ENCODE measurements at places on chromosomes 11 and 22. TPM values are rescaled to one million over a fixed set of nuclear protein-coding genes. Genes with fewer than 3 reads are reported as not detected.

GPR83 gene
- total RNA-seq: not detected

OR8B3 gene
- total RNA-seq: not detected

OR8A1 gene
- not detected for total RNA-seq

OR52E8 gene
- total RNA-seq: not detected

AIFM3 gene
- 0.52 TPM for total RNA-seq

IGSF22 gene
- not detected for total RNA-seq

DNAJB7 gene
- not detected for total RNA-seq

PRODH gene
- total RNA-seq: under 0.01 TPM

ACCS gene
- total RNA-seq: 13.0 TPM

TSSK2 gene
- not detected for total RNA-seq

PRG2 gene
- total RNA-seq: 0.11 TPM

LRRN4CL gene
- 20.1 TPM for total RNA-seq

CEND1 gene
- 0.32 TPM for total RNA-seq

FAM227A gene
- 3.1 TPM for total RNA-seq

CYB5R2 gene
- 29.0 TPM for total RNA-seq

VSIG10L2 gene
- total RNA-seq: 0.39 TPM

RBFOX2 gene
- total RNA-seq: 175 TPM

SYT13 gene
- 0.13 TPM for total RNA-seq

OOSP1 gene
- not detected for total RNA-seq

SEC14L6 gene
- total RNA-seq: 2.6 TPM

MPZL3 gene
- total RNA-seq: 6.9 TPM

BLID gene
- 17.8 TPM for total RNA-seq

OR4C5 gene
- total RNA-seq: not detected

LRP5 gene
- total RNA-seq: 20.0 TPM

LMO1 gene
- total RNA-seq: not detected

BAIAP2L2 gene
- total RNA-seq: 0.65 TPM

MARK2 gene
- 14.9 TPM for total RNA-seq

SERPIND1 gene
- not detected for total RNA-seq

GGT5 gene
- 13.7 TPM for total RNA-seq

OR51V1 gene
- total RNA-seq: not detected

CHRNA10 gene
- total RNA-seq: 1.3 TPM

MIAT gene
- total RNA-seq: 0.78 TPM
